ENCODE measurements at places on chromosomes 3 and 15.

GRCh38 chr15:51048308-51048707, 46.4 kb downstream of the TNFAIP8L3 start:
- DNase-seq = no peak

DNA sequence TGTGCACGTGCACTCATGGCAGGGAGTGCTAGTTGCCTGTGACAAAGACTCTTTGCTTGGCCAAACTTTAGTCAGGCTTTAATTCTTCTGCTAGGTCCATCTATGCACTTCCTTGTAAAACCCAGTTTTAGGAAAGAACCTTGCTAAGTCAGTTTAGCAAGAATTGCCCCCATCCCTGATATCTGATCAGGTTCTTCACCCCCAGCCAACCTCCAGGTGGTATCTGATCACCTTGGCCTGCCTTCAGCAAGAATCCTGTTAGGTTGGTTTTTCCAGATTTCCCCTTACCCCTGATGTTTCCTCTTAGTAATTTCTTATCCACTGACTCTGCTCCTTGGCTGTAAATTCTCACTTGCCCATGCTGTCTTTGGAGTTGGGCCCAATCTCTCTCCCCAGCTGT, 8.4 kb downstream of the HSPBAP1 start:
- no peak for DNase-seq

DNA sequence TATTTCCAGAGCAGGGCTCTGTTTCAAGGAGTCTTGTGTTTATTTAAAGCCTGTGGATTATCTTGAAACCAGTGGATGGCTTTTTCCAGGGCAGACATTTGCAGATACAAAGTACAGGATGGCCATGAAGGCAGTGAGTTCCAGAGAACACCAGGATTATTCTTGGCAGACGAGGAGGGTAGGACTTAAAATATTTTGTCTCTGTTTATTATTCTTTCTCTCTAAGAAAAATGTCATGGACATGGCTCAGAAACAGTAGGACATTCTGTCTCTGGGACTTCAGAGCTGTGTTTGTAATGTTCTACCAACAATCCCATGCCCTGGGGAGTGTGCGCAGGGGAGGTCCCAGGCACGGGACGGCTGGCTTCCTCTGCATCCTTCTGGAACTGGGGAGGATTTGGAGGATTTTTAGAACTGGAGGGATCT, 125.9 kb downstream of the ATP10A start:
- no peak for DNase-seq

GRCh38 chr15:38535491-38536200, 29.0 kb downstream of the RASGRP1 start:
- no peak for DNase-seq

DNA sequence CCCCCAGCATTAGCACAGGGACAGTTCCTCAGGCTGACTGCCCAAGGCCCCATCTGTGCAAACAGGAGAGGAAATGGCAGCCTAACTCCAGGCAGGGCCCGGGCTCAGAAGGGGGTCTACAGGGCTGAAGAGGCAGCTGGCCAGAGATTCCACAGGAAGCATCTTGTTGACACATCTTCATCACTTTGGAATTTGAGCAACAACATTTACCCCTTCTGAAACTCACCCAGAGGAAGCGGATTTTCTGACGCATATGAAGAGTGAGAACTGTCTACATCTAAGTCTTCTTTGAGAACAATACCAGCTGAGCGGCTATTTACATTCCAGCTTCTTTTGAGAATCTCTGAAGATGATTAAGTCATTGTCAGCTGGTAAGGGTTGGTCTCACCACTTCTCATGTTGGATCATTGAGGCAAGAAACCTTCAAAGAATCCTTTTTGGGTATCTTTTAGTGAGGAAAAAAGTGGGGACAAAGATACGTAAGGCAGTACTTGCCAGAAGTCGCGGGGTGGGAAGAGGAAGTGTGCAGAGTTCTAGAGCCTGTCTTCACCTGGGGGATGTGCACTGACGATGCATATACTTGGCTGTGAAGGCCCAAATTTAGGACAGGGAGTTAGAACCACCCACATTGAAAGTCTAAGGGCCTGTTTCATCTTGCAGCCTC, 25.4 kb upstream of the SRP14 start:
- no peak for DNase-seq

DNA sequence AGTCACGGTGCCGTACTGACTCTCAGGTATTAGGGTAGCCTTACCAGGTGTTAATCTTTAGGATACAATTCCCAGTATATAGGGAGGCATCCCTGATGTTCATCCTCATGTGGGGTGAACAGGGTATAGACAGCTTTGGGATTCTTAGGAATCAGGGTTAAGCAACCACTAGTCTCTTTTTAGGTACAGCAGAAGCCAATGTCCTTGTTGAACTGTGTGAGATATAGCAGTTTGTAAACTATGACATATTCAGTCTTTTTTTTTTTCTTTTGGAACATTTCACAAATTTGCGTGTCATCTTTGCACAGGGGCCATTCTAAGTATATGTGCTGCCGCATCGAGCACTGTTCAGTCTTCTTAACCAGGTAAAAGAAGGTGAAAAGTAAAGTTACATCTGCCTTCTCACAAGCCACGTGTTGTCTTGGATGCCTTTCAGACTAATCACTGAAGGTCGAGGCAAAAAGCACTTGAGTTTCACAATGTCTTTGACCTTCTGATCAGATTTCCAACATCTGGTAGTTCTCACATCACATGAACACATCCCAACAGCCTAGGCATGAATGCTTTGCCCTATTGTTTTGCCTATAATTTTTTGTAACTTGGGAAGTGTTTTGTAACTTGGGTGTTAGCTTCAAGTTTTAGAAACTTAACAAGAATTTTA, 17.2 kb downstream of the TSEN2 start:
- DNase-seq = no peak

DNA sequence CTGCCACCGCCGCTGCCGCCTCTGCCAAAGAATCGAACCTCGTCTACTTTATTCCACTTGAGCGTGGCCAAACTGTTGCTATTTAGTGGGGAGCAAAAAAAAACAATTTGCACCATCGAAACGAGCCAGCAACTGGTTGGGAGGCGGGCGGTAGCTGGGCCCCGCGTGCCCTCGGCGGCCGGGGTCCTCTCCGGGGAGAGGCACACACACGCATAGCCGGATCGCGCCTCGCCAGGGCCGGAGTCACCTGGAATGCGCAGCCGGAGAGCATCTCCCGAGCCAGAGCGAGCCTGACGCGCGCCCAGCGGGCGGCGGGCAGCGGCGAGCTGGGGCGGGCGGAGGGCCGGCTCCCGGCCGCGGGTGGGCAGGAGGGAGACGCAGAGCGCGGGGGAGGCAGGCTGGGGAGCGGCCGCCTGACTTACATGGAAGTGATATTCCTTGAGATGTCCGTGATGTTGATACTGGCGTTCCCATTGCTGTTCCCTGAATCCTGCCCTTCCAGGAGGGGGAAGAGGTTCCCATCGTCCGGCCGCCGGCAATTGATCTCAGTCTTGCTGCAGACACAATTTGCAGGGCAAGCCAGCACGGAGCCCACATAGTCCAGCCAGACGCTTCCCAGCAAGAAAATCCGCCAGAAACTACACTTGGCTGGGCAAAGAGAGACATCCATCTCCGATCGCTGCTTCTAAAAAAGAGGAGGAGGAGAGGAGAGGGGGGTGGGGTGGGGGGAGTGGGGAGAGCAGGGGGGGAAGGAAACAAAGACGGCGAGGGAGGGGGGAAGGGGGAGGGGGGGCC, 858 bp downstream of the NTRK3 start:
- no peak for DNase-seq

DNA sequence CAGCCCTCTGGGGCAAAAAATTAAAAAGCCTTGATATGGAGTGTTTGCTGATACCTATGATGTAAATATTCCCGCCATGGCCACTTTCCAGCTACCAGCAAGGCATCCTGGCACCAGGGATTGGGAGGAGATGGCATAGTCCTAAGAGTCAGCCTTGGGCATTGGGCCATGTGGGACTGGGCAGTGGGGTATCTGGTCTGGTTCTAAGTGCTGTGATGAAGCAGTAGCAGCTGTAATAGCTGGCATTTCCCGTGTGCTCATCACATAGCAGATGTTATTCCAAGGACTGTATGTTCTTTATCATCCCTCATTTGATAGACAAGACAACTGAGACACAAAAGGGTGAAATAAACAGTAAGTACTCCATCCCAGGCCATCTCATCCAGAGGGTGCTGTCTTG, 6.9 kb upstream of the SACM1L start:
- DNase-seq = no peak

- no peak for DNase-seq
These were observed 67.8 kb downstream of the DHX30 start for GRCh38 chr3:47870702-47871260.

DNA sequence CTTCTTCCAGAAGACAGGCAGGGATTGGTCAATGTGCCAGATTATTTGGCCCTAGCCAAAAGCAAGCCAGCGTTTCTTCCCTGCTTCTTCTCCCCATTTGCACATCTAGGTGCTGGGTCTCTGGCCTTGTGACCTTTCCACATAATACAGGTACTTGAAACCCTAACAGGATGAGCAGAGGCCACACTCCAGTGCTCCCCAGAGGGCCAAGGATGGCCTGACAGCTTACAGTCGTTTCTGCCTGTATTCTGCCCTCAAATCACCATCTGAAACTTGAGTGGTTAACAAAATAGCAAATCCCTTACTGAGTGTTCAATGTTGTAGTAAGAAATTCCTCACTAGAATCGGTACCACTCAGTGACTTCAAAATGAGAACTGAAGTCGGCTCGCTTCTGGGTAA, 29.1 kb downstream of the MKRN2 start:
- DNase-seq = no peak

GRCh38 chr3:190130696-190131095, 10.0 kb upstream of the P3H2 start:
- no peak for DNase-seq

DNA sequence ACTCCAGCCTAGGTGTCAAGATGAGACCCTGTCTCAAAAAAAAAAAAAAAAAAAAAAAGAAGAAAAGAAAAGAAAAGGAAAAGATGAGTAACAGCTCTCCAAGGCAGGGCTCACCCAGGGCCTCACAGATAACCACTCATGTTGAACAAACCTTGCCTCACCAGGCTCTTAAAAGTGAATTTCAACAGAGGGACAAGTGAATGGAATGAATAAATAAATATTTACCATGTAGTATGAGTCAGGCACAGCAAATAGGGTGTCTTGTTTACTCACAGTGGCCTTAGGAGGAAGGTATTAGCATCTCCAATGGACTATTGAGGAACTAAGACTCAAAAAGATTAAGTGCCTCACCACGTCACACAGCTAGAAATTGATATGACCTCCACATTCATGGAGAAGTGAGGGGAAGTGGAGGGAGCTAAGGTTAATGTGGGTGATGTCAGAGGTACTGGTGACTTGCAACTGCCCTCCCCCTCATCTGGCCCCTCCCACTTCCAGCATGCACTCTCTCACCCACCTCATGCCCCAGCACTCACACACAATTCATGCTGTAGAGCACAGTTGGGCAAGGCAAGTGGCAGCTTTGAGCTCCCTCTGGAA, 255.5 kb downstream of the UACA start:
- no peak for DNase-seq

DNA sequence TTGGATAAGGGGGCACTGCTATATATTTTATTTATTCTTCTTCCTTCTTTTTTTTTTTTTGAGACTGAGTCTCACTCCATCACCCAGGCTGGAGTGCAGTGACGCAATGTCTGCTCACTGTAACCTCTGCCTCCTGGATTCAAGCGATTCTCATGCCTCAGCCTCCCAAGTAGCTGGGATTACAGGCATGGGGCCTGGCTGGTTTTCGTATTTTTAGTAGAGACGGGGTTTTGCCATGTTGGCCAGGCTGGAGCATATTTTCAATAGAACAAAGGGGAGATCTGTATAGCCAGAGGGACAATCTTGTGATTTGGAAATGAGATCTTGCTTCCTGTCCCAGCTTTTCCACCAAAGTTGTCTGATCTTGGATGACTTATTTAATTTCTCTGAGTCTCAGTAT, 133.1 kb upstream of the ABHD17C start:
- DNase-seq = no peak
